ENCODE measurements at places on chromosomes 5 and 9.

DNA sequence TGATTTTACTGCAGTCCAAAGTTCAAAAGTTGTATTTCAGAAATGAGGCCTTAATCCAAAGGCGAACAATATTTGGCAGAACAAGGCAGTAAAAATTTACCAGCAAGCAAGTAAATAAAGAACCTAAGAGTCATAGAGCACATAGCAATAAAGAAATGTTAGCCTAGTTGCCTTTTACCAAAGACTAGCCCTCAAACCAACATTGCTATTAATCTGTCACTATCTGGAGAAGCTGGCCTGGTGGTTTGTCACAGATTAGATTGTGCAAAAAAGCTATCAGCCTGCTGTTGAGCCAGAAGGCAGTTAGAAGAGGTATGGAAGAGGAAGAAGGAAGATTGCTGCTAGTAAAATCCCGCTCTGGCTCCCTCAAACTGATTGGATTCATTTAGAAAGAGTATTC, 304.7 kb upstream of the KLF4 start:
- no peak for DNase-seq

DNA sequence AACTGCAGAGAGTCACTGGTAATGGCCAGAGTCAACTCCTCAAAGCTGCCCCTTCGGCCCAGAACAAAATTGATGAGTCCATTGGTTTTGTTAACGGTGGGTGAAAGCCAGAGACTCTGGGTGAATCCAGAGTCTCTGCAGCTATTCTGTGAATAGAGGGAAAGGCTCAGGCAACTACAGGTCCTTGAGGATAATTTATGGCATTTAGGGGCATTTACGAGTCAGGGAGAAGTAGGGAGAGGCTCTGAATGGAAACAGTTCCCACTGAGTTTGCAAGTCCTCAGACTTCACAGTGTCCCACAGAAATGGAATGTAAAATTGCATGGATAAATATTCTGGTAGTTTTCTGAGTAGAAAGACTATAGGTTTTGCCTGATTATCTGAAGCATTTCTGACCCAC, 257.8 kb downstream of the SEC61B start:
- DNase-seq = no peak

DNA sequence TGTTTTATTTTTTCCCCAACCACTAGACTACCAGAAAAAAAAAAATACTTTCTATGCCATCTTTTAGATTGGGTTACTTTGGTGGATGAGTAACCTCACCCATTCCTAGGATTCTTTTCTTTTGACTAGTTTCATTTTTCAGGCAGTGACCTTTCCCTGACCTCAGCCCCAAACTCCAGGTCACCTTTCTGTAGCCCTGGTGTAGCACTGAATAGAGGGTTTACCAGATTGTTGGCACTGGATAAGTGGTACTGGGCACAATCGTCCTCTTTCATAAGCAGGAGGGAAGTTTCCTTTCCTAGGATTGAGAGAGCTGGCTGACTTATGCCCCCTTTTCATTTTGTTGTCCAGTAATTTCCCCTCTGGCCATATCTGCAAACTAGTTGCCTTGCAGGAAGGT, 169.4 kb upstream of the TMEM161B start:
- DNase-seq = no peak

- DNase-seq = no peak
Measured at GRCh38 chr9:91191411-91192380, 170.0 kb downstream of the AUH start.

DNA sequence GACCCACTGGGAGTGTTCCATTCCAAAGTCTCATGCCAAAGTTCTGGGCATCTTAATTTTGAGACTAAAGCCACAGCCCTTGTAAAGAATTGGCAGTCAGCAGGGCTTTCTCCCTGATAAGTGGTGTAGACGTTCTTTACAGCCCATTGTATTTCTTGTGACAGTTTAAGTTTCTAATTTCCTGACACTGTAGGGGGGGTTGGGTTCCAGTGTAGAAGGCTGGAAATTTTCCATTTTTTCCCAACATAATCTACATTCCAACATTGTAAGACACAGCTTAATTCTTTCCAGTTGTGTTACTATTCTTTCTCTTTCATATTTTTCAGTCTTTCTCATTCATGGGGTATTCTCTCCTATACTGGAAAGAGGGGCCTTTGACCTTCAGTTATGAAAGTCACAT, 121.1 kb downstream of the FBXL7 start:
- DNase-seq = no peak

- DNase-seq = no peak
Measured at GRCh38 chr5:60822285-60822556, 21.8 kb downstream of the ELOVL7 start.

- DNase-seq = no peak
Measured at GRCh38 chr9:135619599-135619886, 19.8 kb downstream of the GLT6D1 start.

Measured in activated naive CD4-positive, alpha-beta T cell treated with Interleukin-2 at 50 U/mL for 16 hours (primary cell).